ENCODE measurements at places on chromosomes 12 and 14.

DNA sequence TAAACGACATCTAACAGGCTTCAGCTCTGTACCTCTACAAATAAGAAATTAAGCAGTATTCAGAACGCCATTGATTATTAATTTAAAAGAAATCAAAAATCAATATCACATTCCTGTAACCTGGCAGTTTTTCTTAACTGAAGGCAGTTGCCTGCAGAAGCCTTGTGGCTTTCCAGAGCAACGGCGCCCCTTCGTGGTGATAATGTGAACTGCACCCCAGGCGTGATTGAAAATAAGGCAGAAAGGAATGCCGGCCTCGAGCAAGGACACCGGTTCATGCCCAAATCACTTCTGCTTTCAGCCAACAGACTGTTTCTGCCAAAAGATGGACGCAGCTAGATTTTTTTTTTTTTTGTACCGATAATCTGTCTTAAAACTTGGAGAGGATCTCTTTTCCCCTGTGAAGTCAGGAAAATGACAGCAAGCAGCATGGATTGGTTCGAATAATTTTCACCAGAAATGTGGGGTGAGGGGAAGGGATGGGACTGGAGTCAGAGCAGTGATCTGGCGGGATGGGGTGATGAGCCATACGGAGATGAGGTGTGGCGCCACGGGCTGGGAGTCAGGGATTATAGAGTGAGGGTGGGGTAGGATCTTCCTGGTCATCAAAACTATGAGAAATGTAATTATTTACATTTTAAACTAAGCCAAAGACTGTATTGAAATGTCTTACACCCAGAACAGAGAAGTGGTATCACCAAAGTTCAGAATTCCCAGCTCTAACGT is 473.0 kb downstream of the DPF3 start:
- peak; percentile 8 for DNase-seq

DNA sequence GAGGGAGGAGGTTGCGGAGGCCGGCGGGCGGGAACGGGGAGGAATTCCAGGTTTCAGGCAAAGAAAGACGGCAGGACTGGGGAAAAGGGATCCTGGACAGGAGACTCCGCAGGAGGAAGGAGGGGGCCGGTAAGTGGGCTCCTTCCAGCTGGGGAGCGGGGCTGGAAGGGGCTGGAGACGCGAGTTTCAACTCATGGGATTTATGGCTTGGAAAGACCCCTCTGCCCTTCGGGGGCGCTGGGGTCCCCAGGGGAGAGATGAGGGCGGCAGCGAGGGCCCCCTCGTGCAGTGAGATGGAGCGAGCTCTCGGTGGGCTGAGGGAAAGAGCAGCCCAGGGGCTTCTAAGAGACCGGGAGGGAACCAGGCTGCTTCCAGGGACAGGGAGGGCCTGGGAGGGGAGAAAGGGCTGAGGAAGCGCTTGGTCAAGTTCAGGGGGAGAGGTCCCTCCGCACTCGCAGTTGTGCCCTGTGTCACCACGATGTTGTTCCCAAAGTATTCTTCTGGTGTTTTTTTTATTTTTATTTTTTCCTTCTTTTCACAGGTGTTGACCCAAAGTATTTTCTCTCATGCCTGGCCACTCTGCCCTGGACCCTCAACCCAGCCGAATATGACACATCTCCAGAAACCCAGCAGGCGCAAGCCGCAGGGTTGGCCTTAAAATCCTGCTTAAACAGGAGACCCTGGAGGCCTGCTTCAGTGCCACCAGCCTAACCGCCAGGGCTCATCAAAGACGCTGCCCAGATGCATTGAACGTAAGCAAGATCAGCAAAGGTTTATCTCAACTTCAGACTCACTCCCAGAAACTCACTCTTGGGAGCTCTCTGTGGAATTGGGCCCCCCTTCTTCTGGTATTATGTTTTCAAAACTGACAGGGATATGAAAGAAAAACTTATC is 16.1 kb downstream of the TNFAIP2 start:
- no peak for DNase-seq

DNA sequence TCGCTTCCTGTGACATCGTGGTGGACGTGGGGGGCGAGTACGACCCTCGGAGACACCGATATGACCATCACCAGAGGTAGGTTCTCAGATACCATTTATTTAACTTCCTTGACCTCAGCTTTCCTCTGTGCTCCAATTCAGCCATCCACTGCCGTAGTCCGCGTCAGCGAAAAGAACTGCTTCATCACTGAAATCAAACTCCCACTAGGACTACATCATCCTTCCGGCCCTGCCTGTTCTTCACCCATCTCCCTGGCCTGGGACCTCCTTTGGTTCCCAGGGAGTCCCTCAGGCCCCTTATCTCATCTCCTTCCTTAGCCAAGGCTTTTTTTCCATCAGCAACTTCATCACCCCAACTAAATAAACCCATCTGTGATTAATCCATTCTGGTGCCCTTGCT is 692 bp downstream of the MYG1 start:
- peak; percentile 13 for DNase-seq

GRCh38 chr12:75884465-75884985 is 147.1 kb downstream of the PHLDA1 start:
- no peak for DNase-seq

GRCh38 chr12:32379667-32380066 is 19.7 kb upstream of the FGD4 start:
- DNase-seq, result no peak

DNA sequence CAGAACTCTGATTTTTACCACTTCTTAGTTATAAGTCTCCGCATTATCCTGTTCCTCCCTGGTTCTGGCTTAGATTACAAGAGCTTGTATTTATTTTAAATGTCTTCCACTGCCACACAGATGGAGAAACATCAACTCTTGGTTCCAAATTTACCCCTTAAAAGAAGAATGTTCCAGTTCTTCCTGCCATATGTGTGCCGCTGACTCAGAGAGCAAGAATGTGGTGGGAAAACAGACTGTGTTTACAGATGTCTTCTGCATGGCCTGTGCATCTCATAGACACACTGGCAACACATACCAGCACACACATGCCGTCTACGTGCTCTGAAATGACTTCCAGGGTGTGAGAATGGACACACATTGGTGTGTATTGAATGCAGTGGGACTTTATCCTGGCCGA is 383.0 kb downstream of the LRIG3 start:
- DNase-seq, result peak; percentile 11

GRCh38 chr12:41485203-41485602 is 297.1 kb downstream of the PDZRN4 start:
- DNase-seq, result no peak

- no peak for DNase-seq
Measured at GRCh38 chr12:128155571-128155970, 111.4 kb upstream of the TMEM132C start.

- no peak for DNase-seq
Measured at GRCh38 chr14:69027242-69027913, 48.3 kb upstream of the ACTN1 start.

- no peak for DNase-seq
Measured at GRCh38 chr12:92785563-92785950, 82.8 kb downstream of the PLEKHG7 start.

GRCh38 chr14:65478596-65478995 is 66.1 kb downstream of the FUT8 start:
- peak; percentile 62 for DNase-seq

DNA sequence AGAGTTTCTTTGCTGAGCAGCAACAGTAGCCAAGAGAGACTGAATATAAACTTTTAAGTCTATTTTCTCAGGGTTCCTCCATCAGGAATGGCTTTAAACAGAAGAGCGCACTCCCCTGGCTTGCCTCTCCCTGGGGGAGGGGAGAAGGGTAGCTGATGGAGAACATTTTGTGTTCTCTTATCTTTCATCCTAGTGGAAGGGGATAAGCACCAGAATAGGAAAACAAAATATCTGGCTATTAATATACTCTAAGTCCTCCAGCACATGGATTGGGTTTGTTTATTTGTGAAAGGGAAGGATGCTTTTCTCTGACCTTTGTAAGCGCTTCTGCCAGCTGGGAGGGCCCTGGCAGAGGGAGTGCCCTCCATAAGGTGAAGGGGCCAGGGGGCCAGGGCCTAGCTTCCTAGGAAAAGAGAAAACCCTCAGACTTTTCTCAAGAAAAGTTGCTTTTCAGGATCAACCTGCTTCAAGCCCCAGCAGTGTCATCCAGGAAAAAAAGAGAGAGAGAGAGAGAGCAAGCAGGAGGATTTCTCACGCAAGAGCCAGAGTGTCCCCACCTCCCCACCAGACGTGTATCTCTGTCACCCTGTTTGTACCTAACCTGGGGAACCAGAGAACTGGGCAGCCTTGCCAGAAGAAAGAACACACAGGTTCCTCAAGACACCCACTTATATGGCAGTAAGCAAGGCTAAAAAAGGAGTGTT is 34.3 kb upstream of the ATP2A2 start:
- no peak for DNase-seq

DNA sequence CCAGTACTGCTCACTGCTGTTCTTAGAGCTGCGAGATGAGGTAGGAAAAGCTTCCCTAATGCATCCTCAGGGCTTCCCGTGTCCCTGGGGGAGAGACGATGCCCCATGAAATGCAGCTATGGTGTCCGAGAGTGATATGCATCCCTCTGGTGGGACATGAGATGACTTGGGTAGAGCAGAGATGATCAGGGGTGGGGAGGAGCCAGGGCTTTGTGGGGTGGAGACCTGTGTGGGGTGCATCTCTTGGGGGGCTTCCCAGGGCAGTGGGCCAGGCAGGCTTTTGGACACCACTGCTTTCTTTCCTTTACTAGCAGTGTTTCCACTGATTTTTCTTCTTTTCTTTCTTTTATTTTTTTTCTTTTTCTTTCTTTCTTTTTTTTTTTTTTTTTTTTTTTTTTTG is 147.3 kb downstream of the ADGRD1 start:
- DNase-seq, result no peak

- no peak for DNase-seq
Measured at GRCh38 chr14:67517083-67517482, 16.0 kb upstream of the PLEKHH1 start.

GRCh38 chr14:101030586-101030985 is 127.1 kb upstream of the RTL1 start:
- no peak for DNase-seq

- DNase-seq, result no peak
Measured at GRCh38 chr12:86826051-86826450, 569.9 kb upstream of the MGAT4C start.

Measured in RCC 7860 (cell line).